ENCODE measurements at places on chromosomes 6 and 20.

GRCh38 chr20:49877386-49877921 is 37.9 kb downstream of the SPATA2 start:
- H3K27ac ChIP-seq: no peak overlapping the region
- H3K36me3 ChIP-seq: peaks cover 50% of the 10 kb centered on the region
- no peaks in the 10 kb centered on the region for H3K4me1 ChIP-seq
- no peak for DNase-seq

- H3K27ac ChIP-seq: peak overlapping the region; percentile 18
- H3K36me3 ChIP-seq: peaks cover 26% of the 10 kb centered on the region
- DNase-seq: no peak
- H3K4me3 ChIP-seq: peak overlapping the region; percentile 81
Measured at GRCh38 chr20:32203356-32204204, 4.0 kb downstream of the PLAGL2 start.

DNA sequence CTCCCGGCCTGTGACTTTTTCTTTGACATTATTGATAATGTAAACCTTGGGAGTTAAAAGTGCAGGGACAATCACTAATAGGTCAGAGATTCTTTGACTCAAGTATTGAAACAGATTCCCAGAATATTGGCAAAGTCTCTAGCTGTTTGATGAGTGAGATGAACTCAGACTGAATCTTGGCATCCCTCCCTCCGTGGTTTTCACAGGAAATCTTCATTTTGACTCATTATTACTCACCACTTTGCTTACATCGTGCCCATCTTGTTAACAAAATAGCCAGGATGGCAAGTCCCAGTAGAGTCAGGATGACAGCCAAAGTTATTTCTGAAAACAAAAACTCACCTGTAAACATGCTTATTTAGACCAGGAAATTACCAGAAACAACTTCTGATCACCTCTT is 2.0 kb downstream of the TSBP1 start:
- no peaks in the 10 kb centered on the region for H3K4me1 ChIP-seq
- no peak overlapping the region for H3K4me3 ChIP-seq

GRCh38 chr20:55744896-55745295 is 260.4 kb downstream of the CBLN4 start:
- H3K27ac ChIP-seq: no peak overlapping the region
- no peak for DNase-seq
- no peaks in the 10 kb centered on the region for H3K27me3 ChIP-seq
- no peaks in the 10 kb centered on the region for H3K4me1 ChIP-seq

DNA sequence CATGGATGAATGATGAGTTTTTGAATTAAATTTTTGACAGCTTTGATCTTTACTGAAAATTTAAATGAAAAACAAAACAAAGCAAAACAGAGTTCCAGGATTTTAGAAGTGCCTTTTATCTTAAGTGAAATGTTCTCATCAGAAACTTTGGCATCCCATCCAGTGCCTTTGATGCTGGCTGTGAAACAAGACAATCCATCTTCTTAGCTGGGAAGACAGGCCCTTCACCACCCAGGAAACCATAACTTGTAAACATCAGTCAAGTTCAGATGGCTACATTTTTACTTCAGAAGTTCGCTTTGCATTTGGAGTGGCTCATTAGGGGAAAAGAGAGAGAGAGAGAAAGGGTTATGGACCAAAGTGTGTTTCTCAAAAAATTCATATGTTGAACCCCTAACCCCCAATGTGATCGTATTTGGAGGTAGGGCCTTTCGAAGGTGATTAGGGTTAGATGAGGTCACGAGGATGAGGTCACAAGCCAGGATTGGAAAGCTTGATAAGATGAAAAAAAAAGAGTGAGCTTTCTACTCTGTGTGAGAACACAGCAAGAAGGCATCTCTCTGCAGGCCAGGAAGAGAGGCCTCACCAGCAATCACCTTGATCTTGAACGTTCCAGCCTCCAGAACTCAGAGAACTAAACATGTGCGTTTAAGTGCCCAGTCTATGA is 366.5 kb downstream of the PRKN start:
- H3K4me3 ChIP-seq: no peak overlapping the region
- no peak overlapping the region for H3K27ac ChIP-seq
- DNase-seq: no peak
- H3K27me3 ChIP-seq: no peaks in the 10 kb centered on the region
- H3K36me3 ChIP-seq: no peaks in the 10 kb centered on the region

DNA sequence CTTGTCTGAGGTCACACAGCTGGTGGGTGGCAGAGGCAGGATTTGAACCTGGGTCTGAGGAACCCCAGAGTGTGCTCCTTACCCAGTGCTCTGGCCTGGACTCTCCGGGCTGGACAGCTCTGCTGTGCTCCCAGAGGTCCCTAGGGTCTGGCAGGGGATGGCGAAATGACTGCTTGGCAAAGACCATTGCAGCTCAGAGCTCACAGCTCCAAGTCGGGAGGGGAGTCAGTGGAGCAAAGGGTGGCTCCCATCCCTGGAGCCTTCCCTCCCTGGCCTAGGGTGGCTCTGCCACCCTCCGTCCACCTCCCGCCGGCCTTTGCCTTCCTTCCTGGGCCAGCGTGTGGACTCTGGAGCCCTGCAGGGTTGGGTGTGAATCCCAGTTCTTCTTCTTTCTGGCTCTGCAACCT is 17.5 kb downstream of the CEBPB start:
- H3K4me1 ChIP-seq: no peaks in the 10 kb centered on the region
- H3K27ac ChIP-seq: no peak overlapping the region
- no peak for DNase-seq
- no peak overlapping the region for H3K4me3 ChIP-seq
- peaks cover 3% of the 10 kb centered on the region for H3K27me3 ChIP-seq

DNA sequence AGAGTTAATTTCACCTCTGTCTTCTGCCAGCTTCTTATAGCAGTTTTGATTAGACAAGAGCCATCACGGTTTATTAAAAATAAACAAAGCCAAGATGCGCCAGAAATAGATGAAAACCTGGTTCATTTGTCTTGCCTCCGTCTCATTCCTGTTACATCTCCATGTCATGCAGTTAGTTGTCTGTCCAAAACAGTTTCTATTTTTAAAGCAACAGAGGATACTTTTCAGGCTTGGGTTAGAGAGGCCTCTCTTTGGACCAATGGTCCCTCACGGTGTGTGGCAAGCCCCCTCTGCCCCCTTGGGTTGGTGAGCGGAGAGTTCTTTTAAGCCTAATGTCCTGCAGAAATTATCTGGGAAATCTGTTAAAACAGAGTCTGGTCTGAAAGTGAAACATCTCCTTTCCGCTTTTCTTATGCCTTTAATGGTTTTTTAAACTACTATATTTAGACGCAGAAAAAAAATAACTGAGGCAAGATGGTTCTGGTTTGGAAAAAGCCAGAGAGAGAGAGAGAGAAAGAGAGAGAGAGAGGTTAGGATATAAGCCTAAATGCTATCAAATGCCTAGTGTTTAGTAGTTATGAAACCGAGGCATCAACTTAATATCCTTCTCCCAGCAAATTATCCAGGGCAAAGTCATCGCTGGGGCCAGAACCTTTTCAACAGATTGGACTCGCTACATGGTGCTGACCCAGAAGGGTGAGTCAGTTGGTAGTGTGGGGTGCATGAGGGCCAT is 64.5 kb downstream of the ZDHHC14 start:
- H3K36me3 ChIP-seq: no peaks in the 10 kb centered on the region
- H3K4me3 ChIP-seq: no peak overlapping the region
- no peak for DNase-seq

- H3K4me1 ChIP-seq: no peaks in the 10 kb centered on the region
- no peak overlapping the region for H3K4me3 ChIP-seq
- H3K27me3 ChIP-seq: no peaks in the 10 kb centered on the region
- H3K27ac ChIP-seq: no peak overlapping the region
Measured at GRCh38 chr6:5976811-5977210, 29.9 kb downstream of the NRN1 start.
